Natural killer cell treated with Interleukin-12 subunit alpha and Interleukin-12 subunit beta and Interleukin-15 and Interleukin-18, amount 100 ng/mL, for 72 hours (primary cell): ENCODE measurements at places on chromosomes 1 and 21. TPM values are rescaled to one million over a fixed set of nuclear protein-coding genes. Genes with fewer than 3 reads are reported as not detected.

The TMEM82 gene
- not detected for total RNA-seq

The CHRM3 gene
- not detected for total RNA-seq

The ATP1A2 gene
- total RNA-seq = not detected

DNA sequence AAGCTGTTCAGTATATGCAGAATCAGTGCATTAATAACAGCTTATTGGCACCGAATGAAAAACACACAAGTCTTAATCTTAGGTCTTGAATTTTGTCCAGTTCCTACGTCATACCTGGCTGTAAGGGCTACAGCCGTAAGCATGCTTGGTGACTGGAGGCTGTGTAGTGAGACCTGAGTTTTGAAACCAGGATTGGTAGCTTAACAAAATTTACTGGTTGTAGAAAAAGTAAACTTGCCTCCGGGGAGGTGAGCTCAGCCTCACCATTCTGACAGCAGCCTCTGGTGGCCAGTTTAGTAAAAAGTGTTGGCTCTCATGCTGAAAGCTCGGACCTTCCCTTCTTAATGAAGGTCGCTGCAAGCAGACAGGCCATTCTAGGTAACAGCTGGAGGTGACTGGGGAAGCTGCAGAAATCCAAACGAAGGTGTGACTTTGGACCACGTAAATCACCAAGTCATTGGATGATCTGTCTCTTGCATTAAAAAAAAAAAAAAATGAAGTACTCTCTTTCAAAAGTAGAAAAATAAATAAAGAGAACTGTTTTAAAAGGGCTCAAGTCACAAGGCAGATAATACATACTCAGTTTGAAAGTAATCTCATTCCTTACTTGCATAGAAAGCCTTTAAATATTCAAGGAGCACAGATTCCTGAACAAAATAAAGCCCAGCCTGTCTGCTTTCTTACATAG, 48.9 kb downstream of the HLCS start:
- H3K27ac ChIP-seq = no peak overlapping the region
- no peak for DNase-seq
- no peaks in the 10 kb centered on the region for H3K36me3 ChIP-seq
- no peak overlapping the region for H3K4me3 ChIP-seq

DNA sequence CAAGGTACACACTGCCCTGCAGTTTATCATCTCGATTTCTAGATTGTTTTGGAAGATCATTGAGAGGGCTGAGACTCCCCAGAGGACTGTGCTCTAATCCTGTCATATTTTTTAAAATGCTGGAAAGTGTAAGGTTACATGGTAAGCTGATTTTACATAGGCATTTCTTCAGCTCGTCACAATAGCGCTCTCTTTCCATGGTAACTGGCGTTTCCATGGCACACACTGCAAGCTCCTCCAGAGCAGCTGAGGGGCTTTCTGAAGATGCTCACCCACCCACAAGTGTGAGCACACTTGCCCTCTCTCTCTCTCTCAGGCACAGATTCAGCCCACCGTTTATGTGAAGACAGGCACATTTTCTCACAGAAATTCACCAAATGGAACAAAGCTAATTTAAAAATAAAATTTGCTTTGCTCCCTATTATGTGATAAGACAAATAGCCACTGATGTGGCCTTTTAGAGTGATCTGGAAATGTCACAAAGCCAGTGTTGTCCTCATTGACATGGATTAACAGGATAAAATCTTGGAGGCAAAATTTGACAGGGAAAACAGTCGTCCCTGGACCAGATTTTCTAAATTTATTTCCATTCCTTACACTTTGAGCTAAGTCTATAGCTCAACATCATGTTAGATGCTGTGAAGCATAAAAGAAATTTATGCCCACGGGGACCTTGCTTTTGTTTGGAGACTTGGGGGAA, 421.5 kb downstream of the RWDD3 start:
- no peaks in the 10 kb centered on the region for H3K27me3 ChIP-seq
- H3K4me3 ChIP-seq = no peak overlapping the region
- no peak overlapping the region for H3K27ac ChIP-seq
- no peaks in the 10 kb centered on the region for H3K4me1 ChIP-seq
- H3K36me3 ChIP-seq = no peaks in the 10 kb centered on the region
- DNase-seq = no peak

GRCh38 chr1:196366817-196367495, 241.3 kb downstream of the KCNT2 start:
- DNase-seq = no peak
- no peaks in the 10 kb centered on the region for H3K4me1 ChIP-seq
- H3K27me3 ChIP-seq = no peaks in the 10 kb centered on the region
- H3K27ac ChIP-seq = no peak overlapping the region
- H3K4me3 ChIP-seq = no peak overlapping the region

- no peaks in the 10 kb centered on the region for H3K36me3 ChIP-seq
- H3K27ac ChIP-seq = no peak overlapping the region
- no peak for DNase-seq
- H3K4me1 ChIP-seq = no peaks in the 10 kb centered on the region
Measured at GRCh38 chr1:16184557-16185303, 27.7 kb downstream of the ARHGEF19 start.

- DNase-seq = no peak
- peaks cover 4% of the 10 kb centered on the region for H3K4me1 ChIP-seq
- H3K36me3 ChIP-seq = no peaks in the 10 kb centered on the region
- no peak within 1 kb of the TSS for H3K4me3 ChIP-seq
- no peak within 1 kb of the TSS for H3K27ac ChIP-seq
Measured at GRCh38 chr1:151853411-151853943, at the start of gene THEM5. Gene THEM5 (minus strand): TSS chr1:151853712. CDS start chr1:151853565, 147 bp downstream.

DNA sequence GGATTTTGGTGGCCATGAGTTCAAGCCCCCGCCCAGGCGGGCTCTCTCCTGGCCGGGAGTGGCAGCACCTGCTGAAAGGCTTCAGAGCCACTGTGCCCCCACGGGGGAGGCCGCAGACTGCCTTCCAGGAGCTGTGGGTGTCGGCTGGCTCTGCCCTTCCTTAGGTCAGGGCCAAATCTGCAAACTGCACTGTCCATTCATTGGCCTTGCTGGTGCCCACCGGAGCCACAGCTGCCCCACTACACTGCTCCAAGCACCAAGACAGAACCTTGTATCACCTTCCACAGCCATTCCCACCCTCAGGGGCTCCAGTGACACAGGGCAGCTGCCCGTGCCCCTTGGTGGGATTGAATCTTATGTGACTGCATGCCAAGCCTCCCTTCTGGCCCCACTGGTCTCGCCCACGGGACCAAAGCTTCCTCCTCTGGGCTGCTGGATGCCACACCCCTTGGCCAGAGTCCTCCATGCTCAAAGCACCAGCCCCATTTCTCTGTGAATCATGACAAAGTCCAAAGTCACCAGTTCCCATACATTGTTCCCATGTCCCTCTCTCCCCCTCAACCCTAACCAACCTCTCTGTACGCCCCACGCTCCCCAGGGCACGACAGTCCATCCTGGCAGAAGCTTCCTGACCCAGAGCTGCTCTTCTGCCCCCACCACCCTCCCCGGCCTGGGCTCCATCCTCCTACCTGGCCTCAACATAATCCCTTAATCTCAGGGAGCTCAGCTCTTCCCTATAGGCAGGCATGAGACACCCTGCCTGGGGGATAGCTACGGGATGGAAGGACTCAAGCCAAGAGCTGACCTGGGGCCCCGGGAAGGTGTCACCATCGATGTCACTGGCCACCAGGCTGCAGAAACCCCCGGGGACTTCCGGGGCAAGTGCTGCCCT, 20.9 kb upstream of the GPR153 start:
- no peak overlapping the region for H3K4me3 ChIP-seq
- H3K4me1 ChIP-seq = peaks cover 10% of the 10 kb centered on the region
- no peaks in the 10 kb centered on the region for H3K36me3 ChIP-seq
- no peak for DNase-seq
